Stimulated activated CD8-positive, alpha-beta memory T cell treated with anti-CD3 and anti-CD28 coated beads, Interleukin-15, amount 100 ng/mL, for 4 hours (primary cell): ENCODE measurements at places on chromosomes 2 and 18.

GRCh38 chr2:33497221-33497650, 20.8 kb downstream of the RASGRP3 start:
- DNase-seq, result no peak

DNA sequence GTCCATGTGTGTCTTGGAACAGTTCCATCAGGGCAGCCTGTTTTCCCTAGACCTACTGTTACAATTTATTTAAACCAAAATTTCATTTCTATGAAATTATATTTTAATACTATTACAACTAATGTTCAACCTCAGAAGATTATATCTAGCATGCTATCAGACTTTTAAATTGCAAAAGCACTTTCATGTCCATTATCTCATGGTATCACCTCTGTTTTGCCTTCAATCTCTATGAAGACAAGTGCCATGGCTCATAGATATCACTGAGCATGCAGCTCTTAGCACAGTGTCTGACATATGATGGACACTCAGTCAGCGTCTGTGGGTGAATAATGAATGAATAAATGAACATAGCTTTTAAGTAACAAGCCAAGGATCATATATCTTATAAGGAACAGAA, 288.8 kb downstream of the RAD51AP2 start:
- DNase-seq, result no peak

DNA sequence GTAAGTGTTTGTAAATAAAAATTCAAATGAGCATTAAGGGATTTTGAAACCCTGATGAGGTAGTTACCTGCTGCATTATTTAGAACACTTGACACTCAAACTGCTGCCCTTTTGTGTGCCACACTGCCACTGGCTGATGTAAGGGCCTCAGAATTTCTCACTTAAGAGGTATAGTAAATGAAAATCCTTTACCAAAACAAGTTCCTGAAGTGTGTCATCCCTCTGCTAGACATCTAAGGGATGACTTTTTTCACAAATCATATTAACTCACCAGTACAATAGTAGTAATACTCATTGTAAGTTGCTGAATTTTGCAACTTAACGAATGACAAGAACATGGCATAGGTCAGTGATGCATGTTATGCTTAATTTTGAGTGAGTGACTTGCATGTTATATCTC, 274.9 kb upstream of the UBE2E3 start:
- DNase-seq, result no peak

DNA sequence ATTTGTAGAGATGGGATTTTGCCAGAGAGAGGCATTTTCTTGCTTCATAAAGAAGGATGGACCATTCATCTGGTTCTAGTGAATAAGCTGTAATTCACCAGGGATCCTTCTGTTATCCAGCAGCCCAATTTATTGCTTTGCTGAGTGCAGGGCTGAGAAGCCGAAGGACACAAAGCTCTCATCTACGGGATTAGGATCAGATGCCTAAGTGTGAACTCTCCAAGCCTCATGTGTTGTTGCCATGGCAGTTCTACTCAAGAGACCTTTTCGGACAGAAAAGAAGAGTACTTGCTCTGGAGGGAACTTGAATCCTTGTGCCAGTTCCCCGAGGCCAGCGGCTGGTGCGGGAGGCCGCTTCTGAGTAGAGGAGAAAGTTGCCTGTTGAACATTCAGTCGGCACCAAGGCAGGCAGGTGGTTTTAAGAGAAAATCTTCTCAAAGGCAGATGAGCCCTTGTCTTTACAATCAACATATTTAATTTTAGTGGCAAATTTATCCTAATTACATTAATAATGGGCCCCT, 38.4 kb upstream of the MBP start:
- no peak for DNase-seq

GRCh38 chr2:44836174-44836573, 105.3 kb upstream of the SIX3 start:
- DNase-seq, result no peak
